ENCODE measurements at places on chromosomes 4 and X.

DNA sequence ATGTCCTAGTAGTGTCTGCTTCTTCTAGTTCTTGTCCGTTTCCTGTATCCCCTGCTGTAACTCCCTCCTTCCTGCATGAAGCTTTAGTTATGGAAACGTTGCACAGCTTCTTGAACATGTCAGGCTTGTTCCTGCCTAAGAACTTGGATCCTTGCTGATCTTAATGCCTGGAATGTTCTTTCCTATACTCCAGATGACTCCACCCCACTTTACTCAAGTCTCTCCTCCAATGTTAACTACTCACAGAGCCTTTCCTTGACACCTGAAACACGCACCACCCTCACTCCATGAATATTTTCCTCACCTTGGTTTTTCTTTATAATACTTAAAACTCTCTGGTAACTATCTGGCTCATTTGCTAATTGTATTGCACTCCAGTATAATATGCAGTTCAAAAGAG, 19.4 kb downstream of the MAGEC3 start:
- DNase-seq: no peak

GRCh38 chr4:106194801-106195200, 121.2 kb downstream of the TBCK start:
- DNase-seq: no peak

DNA sequence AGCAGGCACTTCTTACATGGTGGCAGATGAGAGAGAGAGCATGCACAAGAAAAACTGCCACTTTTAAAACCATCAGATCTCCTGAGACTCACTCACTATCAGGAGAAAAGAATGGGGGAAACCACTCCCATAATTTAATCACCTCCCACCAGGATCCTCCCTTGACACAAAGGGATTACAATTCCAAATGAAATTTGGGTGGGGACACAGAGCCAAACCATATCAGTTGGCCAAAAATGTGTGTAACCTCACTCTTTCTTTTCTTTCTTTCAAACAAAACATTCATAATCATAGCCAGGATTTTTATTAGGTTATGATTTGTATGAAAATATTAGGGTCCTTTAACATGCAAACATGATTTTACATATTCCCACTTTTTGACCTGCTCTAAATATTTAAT, 222.1 kb downstream of the PCDH18 start:
- DNase-seq: no peak

GRCh38 chr4:173525118-173526011, 4.7 kb downstream of the HAND2 start:
- no peak for DNase-seq

DNA sequence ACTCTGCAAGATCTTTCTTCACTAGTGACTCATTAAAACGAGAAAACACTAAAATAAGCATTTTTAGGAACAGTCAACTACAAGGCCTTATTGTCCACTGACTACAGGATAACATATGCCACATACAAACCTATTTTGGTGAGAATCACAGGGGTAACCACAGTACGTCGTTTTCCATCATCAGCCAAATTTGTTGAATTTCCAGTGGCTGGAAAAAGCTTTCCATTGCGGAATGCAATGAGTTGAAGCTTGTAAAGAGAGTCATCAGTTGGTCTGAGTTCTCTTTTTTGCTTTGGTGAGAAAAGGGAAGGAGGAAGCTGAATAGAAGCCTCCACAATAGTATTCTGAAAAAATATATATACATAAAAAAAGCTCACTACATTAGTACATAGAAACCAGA, 102.4 kb downstream of the ADGRA3 start:
- no peak for DNase-seq

- DNase-seq: no peak
Observed at GRCh38 chrX:19655032-19655431, 139.7 kb upstream of the MAP3K15 start.

DNA sequence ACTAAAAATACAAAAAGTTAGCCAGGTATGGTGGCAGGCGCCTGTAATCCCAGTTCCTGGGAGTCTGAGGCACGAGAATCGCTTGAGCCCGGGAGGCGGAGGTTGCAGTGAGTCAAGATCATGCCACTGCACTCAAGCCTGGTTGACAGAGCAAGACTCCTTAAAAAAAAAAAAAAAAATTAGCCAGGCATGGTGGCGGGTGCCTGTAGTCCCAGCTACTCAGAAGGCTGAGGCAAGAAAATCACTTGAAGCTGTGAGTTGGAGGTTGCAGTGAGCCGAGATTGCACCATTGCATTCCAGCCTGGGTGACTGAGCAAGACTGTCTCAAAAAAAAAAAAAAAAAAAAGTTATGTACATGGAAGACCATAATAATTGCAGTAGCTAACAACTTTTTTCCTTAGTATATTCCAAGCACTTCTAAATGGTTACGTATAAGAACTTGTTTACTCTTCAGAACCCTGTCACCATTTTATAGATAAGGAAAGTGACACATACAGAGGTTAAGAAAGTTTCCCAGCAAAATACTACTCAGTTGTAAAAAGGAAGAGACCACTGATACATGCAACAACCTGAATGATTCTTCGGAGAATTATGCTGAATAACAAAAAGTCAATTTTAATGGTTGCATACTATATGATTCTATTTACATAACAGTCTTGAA, 24.5 kb downstream of the RUFY3 start:
- DNase-seq: no peak

DNA sequence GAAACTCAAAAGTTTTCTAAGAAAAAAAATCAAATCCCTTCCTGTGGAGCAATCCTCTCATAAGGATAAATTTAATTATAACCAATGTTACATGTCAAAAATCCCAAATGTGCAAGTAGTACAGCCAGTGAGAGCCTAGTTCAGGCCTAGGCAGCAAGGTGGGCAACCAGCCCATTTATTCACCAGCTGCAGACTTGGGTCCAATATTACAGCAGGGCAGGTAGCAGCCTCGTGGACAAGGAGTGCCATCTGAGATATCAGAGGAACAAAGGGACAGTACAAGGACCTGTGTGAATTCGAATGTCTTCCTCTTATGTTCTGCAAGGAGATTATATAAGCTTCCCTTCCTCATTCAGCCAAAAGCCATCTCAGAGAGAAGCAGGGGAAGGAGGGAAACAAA, 6.6 kb downstream of the HELQ start:
- DNase-seq: no peak

DNA sequence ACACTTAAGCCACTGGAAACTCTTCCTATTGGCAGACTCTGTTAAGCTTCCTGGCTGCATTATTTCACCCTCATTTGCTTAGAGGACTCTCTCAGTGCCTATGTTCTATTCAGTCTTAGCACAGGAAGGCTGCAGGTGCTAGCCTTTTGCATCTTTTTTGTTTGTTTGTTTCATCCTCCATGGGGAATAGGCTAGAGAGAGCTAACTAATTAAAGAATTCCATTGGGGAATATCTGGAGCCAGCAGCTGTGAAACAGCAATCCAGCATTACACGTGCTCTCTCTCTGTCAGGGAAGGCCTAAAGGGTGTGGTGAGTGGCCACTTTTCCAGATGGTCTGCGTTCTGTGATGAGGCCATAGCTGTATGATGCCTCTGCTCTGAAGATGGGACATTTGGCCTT, 633.6 kb downstream of the SPRY1 start:
- no peak for DNase-seq

- DNase-seq: peak; percentile 3
Observed at GRCh38 chr4:144584428-144584827, 61.5 kb upstream of the HHIP start.

DNA sequence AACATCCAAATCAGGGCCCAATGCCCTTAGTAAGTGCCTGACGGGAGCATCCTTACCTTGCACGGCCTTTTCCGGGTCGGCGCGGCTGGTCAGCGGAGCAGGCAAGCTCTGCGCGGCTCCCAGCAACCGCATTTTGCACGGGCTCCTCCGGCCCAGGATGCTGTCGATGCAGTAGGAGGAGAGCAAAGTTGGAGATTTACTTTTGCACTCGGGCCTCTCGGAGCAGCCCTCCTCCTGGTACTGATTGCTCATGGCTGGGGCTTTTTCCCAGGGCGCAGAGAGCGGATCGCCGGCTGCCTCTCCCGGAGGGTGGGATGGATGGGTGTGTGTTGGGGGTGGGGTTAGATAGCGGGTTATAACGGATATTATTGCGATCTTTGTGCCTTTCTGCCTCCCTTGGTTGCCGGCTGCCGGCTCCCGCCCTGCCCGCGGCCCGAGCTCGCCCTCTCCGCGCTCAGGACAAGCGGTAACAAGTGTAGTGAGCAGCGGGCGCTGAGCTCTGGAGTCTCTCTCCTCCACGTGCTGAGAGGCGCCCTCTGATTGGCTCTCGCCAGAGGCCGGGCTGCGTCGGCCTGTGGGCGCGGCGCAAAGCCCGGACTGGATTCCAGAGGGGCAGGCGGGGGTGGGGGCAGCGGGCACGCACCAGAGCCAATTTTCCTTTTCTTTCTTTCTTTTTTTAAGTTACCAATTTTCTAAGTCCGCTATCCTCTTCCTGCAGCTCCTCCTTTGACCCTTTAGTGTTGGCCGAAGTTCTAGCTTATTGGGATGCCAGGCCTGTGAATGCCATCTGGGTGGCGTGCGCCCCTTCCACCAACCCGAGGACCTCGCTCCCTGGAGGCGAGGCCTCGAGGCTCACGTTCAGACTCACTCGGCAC, at the start of gene ARX:
Gene ARX (minus strand): TSS at position 480 of the 875 bp plus-strand sequence. CDS start 228 bp downstream, at position 252.
- DNase-seq: no peak

DNA sequence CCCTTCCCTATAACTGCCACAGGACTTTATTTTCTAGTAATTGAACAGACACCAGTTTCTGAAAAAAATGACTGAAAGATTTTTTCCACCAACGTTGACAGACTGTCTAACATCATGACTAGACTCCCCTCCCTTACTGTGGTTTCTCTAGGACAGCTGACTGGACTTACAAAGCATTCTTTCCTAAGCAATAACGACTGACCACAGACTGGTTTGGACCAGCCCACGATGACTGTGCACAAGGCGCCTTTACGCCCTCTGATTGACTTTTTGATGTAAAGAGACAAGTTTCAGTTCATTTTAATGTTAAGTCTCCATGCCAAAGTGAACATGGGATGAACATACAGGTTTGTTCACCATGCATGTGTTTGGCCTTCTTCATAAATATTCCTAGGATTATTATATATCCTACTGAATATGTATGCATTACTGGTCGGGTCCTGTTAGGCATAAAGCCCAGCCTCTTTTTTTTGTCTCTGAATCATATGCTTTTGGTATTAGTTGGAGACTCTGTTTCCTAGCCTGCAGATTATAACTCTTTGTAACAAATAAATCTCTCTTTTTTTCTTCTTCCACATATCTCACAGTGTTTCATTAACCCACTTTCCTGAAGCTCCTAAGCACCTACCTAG, 50.5 kb upstream of the UGT2B4 start:
- DNase-seq: peak; percentile 52

DNA sequence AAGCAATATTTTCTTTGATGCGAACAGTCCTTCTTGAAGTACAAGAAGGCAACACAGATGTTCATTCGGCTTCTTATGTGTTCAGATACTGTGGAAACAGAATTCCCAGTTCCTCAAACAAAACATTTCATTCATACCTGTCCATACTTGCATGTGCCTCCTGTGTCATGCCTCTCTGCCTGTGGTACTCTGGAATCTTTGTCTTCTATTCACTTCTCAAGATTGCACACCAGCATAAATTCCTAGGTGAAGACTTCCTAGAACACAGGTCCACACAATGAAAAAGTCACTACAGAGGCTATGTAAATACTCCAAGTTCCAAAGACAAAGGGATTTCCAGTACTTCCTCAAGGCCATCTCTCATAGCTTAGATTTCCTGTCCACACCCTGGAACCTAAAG, 367.2 kb downstream of the AFF2 start:
- no peak for DNase-seq

All from kidney glomerular epithelial cell (primary cell).